ENCODE measurements at places on chromosomes 4 and X.
A peak's percentile ranks its signal among the peaks of the same experiment; 100 is the strongest.

DNA sequence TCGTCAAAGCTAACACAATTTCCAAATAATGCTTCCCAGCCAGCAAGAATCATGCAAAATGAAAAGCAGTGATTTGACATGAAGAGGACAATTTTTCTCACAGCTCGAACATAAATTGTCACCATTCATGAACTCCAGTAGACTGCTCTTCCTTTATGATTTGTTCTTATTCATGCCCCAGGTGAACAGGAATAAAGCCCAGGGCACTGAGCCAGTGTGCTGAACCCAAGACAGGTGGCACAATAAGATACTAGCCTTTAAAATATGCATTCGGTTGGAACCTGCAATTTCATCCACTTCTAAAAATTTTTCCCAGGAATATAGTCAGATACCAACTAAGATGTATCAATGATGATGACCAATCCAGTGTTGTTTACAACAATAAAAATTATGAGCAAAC is 139.7 kb downstream of the PRSS12 start:
- no peak for DNase-seq

DNA sequence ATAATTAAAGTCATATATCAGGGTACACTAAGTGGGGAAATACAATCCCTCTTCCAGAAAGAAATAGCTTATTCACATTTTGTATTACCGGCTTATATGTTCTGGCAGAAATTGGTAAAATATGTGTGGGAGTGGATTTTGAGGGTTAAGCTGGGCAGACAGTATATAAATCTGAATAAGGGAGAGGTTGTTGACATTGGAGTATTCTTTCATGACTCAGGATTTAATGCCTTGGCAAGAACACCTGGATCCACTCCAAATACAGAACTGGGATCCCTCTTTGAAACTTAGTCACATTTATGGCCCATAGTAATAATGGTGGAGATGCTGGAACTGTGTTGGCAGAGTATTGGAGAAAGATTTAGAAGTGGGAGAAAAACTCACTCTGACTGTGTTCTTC is 54.3 kb upstream of the TET2 start:
- no peak for DNase-seq

GRCh38 chr4:6692806-6693205 is 872 bp upstream of the S100P start:
- no peak for DNase-seq

- DNase-seq: no peak
These were observed 90.3 kb upstream of the MAML3 start for GRCh38 chr4:140244328-140244727.

DNA sequence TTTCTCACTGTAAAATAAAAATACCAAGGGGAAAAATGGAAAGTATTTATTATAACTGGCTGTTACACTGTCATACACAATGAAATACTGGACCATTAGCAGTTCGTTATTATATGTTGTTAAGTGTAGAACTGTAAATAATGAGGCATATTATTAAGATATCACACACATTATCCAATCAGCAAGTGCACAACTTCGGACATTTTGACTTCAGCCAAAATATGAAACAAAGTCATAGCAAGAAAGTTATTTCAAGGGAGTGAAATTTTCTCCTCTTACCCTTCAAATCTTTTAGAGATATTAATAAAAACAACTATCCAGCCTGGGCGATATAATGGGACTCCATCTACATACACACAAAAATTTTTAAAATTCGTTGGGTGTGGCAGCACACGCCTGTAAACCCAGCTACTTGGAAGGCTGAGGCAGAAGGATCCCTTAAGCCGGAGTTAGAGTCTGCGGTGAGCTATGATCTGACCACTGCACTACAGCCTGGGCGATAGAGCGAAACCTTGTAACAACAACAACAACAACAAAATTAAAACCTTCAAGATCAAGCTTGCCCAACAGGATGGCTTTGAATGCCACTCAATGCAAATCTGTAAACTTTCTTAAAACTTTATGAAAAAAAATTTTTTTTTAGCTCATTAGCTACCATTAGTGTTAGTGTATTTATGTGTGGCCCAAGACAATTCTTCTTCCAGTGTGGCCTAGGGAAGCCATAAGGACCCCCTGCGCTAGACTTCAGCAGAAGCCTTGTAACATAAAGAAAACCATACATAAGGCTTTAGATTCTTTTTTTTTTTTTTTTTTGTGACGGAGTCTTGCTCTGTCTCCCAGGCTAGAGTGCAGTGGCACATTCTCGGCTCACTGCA is 1.3 kb upstream of the CISD2 start:
- DNase-seq: no peak

- no peak for DNase-seq
These were observed 165.3 kb upstream of the PPP1R2C start for GRCh38 chrX:42943051-42943974.

DNA sequence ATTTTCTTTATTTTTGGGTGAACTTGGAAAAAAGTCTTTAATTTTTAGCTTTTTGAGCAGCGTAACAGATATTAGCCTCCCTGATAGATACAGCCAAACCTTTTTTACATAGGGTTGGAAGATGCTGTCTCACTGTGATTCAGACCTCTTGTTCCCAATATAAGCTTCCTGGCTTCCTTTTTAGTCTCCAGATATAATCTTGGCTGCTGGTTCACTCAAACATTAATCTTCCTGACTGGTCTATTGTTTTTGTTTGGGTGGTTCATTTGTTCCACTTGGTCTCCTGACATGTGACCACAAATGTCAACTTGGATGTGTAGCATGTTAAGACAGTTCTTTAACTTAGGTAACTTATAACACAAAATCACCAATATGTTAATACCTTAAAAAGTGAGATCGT is 23.0 kb downstream of the RPA4 start:
- DNase-seq: no peak

- no peak for DNase-seq
These were observed 8.3 kb downstream of the BEX3 start for GRCh38 chrX:103384672-103385071.

- DNase-seq: no peak
These were observed 42.7 kb upstream of the PHEX start for GRCh38 chrX:21989384-21989783.

DNA sequence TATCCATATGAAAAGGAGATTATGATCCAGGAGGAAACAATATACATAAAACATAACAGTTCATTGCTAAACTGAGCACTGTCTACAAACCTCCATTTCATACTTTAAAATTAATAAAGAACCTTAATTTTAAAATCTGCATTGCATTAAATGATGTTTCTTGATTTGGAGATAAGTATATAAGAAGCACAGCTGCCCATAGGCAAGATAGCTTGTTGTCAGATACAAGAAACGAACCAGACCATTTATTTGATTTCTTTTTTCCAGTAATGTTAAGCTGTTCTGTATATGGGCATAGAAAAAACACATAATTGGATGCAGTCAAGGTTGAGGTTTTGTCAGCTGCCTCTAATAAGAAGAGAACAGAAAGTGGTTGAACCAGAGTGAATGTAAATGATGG is 6.4 kb downstream of the GUF1 start:
- DNase-seq: no peak

GRCh38 chr4:94588896-94589693 is 137.4 kb downstream of the PDLIM5 start:
- peak; percentile 43 for DNase-seq

GRCh38 chr4:34649716-34650115 is 1594.6 kb downstream of the ARAP2 start:
- DNase-seq: no peak

- no peak for DNase-seq
These were observed 13.2 kb upstream of the HAND2 start for GRCh38 chr4:173543266-173543665.

- DNase-seq: no peak
These were observed 825.6 kb downstream of the PCDH7 start for GRCh38 chr4:31545755-31546154.

GRCh38 chr4:102469806-102470205 is 31.4 kb upstream of the NFKB1 start:
- DNase-seq: no peak

DNA sequence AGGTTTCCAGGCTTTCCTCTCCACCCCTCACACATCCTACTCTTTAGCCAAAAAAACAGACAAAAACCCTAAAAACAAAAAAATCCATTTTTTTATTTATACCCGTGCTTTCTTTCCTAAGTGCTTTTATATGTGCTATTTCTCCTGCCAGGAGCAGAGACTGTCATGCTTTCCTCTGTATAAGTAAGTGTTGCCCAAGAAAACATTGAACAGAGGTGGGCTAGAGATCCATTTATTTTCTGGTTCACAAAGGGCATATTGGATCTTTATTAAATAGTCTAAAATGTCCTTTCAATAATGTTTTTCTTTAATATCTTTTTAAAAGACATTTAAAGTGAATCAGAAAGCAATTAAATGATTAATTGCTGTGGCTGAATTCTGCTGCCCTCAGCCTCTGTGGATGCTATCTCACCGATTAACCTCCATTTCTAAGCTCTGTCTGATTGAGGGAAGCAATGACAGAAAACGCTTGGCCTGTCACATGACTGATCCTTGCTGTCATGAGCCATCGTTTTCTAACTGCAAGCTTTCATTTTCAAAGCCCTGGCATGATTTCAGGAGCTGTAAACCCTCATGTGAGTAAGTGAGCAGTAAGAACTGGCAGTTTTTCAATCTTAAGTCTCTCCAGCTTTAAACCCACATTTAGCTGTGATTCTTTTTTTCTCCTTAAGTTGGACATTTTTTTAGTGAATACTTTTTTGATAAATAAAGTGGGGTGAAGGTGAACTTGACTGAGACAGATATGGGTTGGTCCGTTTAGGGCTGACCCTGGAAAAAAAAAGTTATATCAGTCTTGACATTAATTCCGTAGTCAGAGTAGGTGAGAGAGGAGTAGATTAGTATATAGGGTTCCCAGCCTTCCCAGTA is 180.7 kb upstream of the PGRMC2 start:
- DNase-seq: peak; percentile 66

DNA sequence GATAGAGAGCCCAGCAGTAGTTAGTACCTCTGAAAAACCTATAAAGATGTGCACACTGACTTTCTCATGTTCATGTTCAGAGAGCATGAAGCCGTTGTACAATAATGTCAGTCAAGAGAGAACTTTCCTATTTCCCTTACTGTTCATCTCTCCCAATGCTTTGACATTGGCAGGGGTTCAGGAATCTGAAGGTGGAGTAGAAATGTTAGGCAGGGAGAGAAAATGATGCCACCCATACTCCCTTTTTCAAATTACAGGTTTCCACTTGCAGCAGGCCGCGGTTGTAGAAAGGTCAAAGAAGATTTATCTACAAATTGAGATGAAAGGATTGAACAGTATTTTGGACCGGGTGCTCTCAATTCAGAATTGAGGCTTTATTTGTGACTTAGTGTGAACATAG is 84.3 kb downstream of the DCAF8L2 start:
- DNase-seq: no peak

DNA sequence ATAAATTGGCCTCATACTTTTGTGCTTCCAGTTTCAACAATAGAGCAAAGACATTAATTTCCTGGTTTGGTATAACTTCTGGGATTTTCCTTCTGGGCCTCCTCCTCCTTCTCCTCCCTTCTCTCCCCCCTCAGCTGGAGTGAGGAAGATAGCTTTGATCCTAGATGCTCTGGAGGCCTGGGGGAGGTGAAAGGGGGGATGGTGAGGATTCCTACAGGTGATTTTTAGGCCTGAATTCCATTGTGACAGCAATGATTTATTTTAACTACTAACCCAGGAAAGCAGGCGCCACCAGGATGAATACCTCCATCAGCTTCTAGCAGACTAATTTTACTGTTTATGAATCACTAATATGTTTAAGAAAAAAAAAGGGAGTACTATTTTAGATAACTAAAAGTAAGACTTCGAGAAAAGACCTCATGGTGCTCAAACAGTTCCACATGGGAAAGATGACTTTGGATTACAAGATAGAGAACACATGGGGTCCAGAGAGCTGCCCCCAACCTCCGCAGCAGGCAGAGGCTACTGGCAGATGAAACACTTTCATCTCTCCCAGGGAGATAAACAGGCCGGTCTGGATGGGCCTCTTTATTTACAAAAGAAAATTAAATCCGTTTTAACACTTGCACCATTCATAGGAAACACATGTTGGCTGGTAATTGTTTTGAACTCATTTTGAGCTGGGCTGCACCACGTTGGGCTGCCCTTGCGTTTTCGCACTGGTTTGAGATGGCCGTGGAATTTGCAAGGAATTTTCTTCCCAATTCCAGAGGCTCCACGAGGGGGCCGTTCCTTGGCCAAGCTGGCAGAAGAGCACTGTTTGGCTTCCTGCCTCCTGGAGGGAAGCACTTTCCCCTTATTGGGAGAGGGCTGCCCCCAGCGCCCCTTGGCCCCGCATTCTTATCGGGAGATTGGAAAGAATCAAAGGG is 125.1 kb upstream of the STX18 start:
- DNase-seq: no peak

DNA sequence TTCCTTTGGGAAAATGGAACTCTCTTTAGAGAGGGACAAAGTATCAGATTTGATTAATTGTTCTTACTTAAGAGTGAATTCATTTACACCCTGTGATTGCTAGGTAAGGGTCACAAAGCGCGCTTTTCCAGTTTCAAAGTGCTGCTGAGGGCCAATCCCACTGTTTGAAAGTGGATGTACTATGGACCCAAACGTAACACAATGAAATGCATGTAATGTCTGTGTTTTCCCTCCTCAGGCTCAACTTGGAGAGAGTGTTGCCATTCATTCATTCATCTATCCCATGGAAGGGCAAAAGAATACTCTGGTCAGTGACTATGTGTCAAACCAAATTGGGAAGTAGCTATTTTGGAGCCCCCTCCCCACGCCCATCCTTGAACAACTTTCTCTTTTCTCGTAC is 16.1 kb downstream of the IGSF1 start:
- no peak for DNase-seq

DNA sequence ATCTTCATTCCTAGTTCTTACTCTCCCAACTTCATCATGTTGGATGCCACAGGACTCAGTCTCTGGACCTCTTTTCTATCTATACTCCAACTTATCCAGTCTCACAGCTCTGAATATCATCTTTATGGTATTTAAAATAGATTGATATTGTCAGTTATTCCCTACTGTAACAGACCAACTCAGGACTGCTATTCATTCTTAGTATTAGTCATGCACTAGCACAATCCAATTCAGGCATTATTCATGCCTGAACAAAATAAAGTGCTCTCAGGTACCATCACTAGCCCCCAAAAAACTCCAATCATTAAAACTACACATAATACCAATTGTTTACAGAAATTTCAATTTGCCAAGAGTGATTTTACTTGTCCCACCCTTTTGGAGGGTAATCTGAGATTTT is 37.7 kb downstream of the FRYL start:
- DNase-seq: no peak

Measured in hepatic stellate cell (primary cell).